ENCODE measurements at places on chromosomes 7 and 10.

DNA sequence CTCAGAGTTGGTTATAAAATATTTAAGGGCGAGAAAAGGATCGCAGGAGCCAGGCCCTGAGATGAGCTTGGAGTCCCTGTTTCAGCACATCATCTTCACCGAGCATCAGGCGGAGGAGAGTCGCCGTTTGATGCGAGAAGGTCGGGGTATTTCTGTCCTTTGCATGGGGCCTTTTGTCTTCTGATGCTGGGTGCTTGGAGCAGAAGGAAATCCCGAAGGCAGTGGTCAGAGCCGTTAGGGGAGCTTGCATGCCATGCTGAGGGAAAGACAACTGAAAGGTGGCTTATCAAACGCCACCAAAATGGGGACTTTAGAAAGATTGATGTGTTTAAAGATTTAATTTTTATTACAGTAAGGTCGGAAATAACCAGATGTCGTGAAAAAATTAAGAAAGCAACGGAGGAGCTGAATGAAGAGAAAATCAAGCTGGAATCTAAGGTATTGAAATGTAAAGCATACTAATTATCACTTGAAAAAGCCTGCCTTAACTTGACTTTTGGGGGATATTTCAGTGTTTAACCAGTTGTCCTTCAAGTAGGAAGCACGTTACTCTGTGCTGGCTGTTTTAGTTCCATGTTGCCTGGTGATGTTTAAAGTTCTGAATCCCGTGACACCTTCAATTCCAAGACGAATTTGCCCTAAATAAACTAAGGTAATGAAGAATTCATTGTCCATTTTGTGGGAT lies 845 bp downstream of the CCDC172 start:
- DNase-seq: no peak

- DNase-seq: no peak
Observed at GRCh38 chr10:97764519-97764931, 7.3 kb downstream of the SFRP5 start.

- DNase-seq: no peak
Observed at GRCh38 chr7:129831424-129832058, 121.2 kb downstream of the UBE2H start.

GRCh38 chr7:15470825-15471668 lies 90.8 kb downstream of the AGMO start:
- no peak for DNase-seq

DNA sequence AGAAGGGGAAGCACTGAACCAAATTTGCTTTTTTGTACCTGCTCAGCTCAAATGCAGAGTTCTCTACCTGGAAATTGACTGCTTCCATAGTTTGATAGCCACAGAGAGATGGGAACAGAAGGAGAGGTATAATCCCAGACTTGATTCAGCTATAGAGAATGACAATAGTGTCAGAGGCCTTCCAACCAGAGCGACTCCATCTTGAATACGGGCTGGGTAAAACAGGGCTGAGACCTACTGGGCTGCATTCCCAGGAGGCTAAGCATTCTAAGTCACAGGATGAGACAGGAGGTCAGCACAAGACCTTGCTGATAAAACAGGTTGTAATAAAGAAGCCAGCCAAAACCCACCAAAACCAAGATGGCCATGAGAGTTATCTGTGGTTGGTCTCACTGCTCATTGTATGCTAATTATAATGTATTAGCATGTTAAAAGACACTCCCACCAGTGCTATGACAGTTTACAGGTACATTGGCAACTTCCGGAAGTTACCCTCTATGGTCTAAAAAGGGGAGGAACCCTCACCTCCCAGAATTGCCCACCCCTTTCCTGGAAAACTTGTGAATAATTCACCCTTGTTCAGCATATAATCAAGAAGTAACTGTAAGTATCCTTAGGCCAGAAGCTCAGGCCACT lies 42.7 kb upstream of the ATRNL1 start:
- no peak for DNase-seq

GRCh38 chr7:13327669-13328068 lies 640.2 kb downstream of the ARL4A start:
- no peak for DNase-seq

DNA sequence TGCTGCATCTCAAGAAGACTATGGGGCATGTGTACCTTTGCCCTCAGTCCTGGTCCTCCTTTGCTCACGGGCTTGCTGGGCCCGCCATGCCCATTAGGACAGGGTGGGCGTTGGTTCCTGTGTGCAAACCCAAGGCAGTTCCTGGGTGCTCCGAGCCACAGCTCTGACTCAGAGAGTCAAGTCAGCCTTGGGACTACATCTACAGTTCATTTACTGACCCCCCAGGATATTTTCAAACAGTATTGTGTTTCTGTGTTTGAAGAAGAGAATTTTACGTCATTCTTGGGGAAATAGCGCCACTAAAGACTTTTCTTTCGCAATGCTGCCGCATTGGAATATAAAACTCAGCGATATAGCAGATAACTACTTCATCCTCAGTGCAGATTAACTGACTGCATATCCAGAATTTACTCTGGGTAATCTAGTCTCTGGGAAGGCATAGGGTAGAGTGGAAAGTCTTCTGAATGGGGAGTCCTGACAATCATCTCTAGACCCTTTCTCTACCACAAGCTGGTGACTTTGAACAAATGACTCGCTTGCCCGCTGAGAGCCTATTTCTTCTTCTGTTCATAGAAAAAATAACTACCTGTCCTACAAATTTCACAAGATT lies 638.9 kb upstream of the FZD8 start:
- DNase-seq: no peak

DNA sequence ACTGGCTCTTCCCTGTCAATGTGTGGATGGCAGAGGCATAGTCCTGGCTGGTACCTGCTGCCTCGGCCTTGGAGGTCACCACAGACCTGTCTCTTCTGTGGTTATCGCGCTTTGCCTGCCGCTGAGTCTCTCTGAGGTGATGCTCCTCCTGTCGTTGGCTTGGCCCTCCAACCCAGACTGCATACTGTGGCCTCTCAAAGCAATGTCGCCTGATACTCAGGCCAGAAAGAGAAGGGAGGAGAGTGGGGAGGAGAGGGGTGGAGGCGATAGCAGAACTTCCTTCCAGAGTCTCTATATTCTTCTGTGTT lies 133.2 kb upstream of the KCNMA1 start:
- DNase-seq: no peak

Data from stimulated activated CD4-positive, alpha-beta T cell treated with anti-CD3 and anti-CD28 coated beads, Interleukin-1b, Interleukin-23, amount 100 ng/mL, for 1 hour (primary cell).